Endothelial cell of coronary artery (primary cell): ENCODE measurements at places on chromosomes 13 and 19. TPM values are rescaled to one million over a fixed set of nuclear protein-coding genes. Genes with fewer than 3 reads are reported as not detected.

Gene TPTE2
- not detected in 2 replicates for total RNA-seq

Gene AP2S1
- total RNA-seq: 168 and 246 TPM in 2 replicates

Gene PODNL1
- 0.09 TPM in 2 replicates for total RNA-seq

Gene ZNF763
- total RNA-seq: 0.36 and 0.75 TPM in 2 replicates

Gene ACTL9
- total RNA-seq: not detected in 2 replicates

Gene PLK5
- not detected in 2 replicates for total RNA-seq
